Hematopoietic multipotent progenitor cell treated with erythropoietin and hydrocortisone succinate and interleukin-3 and kit ligand, for 6 days (in vitro differentiated cells): ENCODE measurements at places on chromosomes 16 and 17.

GRCh38 chr16:84704253-84704652, 4.5 kb downstream of the USP10 start:
- DNase-seq, result no peak

- DNase-seq, result no peak
Measured at GRCh38 chr16:29770250-29770929, 7.7 kb upstream of the ZG16 start.

DNA sequence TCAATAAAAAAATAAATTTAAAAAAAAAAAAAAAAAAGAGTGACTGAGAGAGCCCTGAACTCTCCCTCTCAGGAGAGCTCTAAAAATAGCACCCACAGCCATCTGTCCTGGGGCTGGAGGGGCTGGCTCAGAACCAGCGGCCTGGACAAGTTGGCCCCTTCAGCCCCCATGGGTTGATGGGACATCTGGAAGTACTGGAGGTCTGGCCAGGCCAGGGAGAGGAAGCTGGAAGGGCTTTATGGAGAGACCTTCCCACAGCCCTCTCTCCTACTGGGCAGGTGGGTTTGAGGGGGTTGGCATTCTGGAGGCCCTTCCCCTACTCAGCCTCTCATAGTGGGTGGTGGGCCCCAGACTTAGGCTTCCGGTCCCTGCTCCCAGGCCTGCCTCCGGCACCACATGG, 93.7 kb upstream of the TMEM97 start:
- DNase-seq, result no peak

- no peak for DNase-seq
Measured at GRCh38 chr17:28667870-28668269, 5.9 kb downstream of the SUPT6H start.

DNA sequence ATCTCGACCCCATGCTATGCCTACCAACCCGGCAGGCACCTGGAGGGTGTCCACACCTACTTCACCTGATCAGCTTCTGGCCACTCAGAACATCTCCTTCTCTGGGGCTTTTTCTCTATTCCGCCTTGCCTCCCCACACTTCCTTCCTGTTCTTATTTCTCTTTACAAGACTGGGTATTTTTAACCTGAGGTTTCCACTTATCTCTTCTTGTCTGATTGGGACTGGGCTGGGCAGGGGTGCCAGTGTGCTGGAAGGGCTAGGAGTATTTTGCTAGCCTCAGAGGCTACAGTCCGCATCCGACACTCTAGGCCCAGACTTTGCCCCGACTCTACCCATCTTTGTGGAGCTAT, 26.2 kb upstream of the ZNF652 start:
- DNase-seq, result peak; percentile 62

DNA sequence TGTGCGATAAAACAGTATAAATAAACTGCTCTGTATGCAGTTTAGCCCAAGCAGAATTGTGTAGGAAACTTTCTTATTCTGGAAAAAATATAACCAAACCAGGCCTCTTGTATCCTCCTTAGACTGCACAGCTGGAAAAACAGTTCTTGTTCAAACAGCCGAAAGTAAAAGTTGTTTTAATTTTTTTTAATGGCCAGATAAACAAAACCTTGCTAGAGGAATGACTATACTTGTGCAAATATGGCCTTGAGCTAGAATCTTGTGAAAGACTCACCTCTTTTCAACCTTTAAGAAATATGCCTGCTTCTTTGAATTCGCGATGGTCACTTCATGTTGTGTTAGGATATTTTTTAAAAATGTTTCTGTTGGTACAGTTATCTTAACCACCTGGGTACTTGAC, 114.5 kb upstream of the MAF start:
- DNase-seq, result no peak

- peak; percentile 70 for DNase-seq
Measured at GRCh38 chr16:46929378-46930332, 43.8 kb downstream of the DNAJA2 start.

- no peak for DNase-seq
Measured at GRCh38 chr16:80085606-80086005, 455.2 kb upstream of the DYNLRB2 start.

- DNase-seq, result no peak
Measured at GRCh38 chr17:68006797-68007196, 10.5 kb upstream of the C17orf58 start.

DNA sequence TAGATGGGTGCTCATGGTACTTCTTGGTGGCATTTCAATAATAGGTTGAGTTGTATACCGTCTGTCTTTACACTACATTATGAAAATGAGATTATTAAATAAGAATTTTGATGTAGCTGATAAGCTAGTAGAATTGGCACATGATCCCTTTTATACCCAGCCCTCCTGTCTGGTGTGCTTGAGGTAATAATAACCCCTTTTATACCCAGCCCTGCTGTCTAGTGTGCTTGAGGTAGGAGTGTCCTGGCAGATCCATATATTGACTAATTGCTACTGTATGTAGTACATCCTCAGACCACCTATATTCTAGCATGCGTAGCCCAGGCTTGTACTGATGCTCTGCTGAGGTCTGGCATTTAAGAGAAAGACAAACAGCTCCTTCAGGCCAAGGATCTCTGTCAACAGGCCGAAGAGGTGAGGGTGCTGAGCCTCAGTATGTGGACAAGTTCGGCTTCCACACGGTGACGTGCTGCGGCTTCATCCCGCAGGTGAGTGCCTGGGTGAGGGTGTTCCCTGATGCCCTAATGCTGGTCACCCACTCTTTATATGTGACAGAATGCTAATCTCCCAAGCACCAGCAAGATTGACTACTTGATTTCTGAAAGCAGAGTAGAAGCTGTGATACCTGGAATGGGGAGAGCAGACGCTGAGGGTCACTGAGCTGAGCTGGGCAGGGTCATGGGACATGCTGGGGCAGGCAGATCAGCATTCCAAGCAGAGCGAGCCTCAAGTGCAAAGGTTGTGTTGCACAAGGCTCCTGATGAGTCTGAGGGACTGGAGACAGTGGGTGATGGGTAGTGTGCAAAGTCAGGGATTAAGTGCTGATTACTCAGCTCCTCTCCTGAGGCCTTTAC, 5.7 kb downstream of the FN3K start:
- peak; percentile 70 for DNase-seq

DNA sequence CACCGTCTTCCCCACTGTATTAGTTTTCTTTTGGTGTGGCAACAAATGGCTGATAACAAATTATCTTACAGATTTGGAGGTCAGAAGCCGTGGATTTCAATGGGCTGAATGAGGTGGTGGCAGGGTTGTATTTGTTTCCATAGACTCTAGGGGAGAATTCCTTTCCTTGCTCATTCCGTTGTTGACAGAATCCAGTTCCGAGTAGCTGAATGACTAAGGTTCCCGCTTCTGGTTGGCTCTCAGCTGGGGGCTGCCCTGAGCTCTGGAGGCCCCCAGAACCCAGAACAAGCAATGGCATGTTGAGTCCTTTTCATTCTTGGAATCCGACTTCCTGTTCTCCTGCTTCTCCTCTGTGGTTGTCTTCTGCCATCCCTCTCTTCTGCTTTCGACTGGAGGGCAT, 280.4 kb downstream of the SNX29 start:
- DNase-seq, result no peak

- DNase-seq, result no peak
Measured at GRCh38 chr17:72430611-72431432, 310.0 kb downstream of the SOX9 start.
